Stimulated activated CD4-positive, alpha-beta T cell treated with anti-CD3 and anti-CD28 coated beads, Interleukin-4, amount 100 ng/mL, for 24 hours (primary cell): ENCODE measurements at places on chromosomes 11 and 22.

DNA sequence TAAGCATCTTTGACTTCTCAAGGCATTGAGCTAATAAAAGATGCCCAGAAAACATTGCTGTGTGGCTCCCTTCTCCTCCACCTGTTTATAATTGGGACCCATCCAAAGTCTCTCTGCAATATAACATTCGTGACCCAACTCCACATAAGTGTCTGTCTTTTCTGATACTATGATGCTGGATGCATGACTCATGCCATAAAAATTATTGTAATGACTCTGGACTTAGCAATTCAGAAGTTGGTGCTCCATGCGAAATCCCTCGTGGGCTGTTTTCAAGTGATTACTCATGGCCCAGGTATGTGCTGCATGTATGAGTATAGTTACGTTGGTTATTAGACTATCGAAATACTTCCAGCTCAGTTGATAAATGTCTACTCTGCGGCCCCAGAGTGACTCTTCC lies 11.7 kb downstream of the FJX1 start:
- no peak for DNase-seq

- DNase-seq, result no peak
These were observed 139.6 kb upstream of the E2F8 start for GRCh38 chr11:19380375-19380774.

DNA sequence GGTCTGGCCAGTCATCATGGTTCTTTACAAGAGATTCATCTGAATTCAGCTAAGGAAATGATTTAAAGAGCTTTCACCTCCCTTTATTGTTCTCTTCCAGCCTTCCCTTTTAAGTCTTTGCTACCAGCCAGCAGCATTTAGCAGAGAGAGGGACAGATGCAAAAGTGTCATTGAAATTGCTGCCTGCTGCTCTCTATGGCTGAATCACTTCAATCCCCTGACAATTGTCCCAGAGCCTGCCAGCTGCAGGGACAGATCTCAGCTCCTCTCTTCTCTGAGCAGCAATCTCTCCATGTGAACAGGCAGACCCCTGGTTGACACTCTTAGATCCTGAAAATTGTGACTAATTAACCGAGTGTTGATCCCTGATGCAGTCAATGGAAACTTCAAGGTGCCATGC lies 816.9 kb upstream of the CCDC90B start:
- no peak for DNase-seq

- no peak for DNase-seq
These were observed 104.9 kb downstream of the GAB2 start for GRCh38 chr11:78312712-78313111.
